ENCODE measurements at places on chromosomes 4 and X.

- no peak for DNase-seq
Measured at GRCh38 chrX:20374450-20374849, 107.7 kb upstream of the RPS6KA3 start.

DNA sequence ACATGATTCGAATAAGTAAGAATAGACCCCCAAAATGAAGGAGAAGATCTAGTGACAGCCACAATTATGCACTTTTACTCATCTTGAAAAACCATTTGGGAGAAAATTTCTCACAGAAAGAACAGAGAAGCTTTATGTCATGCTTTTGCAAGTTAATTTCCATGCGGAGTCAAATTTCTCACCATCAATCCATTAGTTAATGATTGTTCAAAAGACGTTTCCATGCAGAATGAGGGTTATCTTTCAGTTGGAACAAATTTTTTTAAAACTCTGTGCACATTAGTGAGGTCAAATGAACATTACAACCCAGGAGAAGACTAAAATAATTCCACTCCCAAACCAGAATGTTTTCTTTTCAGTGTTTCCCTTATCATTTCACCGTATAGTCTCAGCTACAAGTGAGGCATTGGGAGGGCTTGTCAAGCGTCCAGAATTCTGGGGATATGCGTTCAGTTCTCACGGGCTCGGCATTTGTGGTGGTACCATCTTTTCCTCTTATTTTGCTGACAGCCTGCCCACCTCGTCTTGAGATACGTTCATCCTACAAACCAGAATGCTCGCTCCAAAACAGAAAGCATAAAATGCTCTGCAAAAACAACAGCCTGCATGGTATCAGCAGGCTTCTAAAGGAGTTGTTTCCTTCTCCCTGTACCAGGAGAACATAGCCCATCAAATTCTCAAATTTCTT, 130.8 kb upstream of the TBL1X start:
- DNase-seq: no peak

DNA sequence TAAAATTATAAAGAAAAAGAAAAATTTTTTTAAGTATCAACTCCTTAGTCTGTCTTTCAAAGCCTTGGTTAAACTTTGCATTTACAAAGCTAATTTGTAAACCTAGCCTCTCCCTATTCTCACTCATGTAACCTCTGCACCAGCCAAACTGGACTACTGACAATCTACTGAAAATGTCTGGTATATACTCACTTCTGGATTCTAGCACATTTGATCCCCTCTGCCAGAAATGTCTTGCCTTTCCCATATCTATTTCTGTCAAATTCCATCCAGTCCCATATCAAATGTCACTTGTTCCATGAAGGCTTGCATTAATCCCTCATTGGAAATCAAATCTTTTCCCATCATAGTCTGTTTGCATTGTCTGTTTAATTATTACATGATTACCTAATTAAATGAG, 105.8 kb upstream of the KLHL13 start:
- no peak for DNase-seq

DNA sequence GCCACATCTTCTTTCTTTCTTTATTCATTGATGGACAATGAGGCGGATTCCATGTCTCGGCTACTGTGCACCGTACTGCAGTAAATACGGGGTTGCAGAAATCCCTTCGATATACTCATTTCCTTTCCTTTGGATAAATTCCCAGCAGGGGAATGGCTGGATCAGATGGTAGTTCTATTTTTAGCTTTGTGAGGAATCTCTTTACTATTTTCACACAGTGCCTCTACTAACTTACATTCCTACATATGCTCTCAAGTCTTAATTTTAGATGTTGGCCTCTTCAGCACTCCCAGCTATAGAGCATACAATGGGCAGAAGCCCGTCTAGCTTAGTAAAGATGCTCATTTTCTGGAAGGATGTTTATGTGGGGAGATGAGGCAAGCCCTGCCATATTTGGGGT, 317.4 kb downstream of the ASMT start:
- DNase-seq: no peak

DNA sequence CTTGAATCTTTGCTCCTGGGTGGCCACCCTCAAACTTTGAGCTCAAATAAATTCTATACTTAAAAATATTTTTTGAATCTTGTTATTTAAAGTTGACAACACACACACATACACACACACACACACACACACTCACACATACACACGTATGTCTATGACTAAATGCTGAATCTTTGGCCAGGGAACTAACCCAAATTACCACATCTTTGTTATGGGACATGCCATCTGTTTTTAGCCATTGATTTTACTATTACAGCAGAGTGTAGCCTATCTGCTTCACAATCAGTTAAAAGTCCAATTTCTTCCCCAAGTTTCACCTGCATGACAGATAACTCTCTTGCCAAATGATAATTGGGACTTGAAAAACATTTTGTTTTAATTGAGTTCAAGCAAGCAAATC, 45.0 kb upstream of the USP46 start:
- DNase-seq: no peak

- DNase-seq: no peak
Measured at GRCh38 chrX:2251211-2251610, 249.6 kb downstream of the DHRSX start.

Measured in stimulated activated CD4-positive, alpha-beta T cell treated with anti-CD3 and anti-CD28 coated beads, TNF-alpha, amount 100 ng/mL, for 1 hour (primary cell).